AML-193 (cell line): ENCODE measurements at places on chromosomes 1 and 21.

DNA sequence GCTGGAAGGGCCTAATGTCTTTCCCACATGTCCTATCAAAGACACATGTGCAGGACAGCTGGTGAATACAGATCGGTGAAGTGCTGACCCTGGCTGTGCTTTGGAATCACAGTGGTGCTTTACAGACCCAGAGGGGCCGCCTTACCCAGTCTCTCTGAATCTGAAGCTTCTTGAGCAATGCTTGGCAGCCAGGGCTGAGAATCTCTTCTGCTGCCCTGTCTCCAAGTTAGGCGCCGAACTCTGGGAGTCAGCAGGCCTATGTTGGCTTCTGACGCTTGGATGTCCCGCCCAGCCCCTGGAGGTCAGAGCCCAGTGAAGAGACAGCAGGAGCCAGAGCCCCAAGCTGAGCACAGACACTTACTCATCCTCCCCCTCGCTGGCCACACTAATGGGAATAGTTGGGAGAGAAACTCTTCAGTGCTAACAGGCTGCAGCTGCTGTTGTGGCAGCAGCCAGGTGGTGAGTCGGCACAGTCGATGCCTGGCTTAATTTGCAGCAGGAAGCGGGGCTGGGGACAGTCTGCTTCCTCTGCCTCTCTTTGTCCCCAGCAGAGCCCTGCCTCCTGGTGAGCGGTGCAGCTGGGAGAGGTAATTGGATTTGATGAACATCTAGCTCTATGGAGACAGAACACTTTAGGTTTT is 68.1 kb downstream of the URB2 start:
- no peak for DNase-seq

DNA sequence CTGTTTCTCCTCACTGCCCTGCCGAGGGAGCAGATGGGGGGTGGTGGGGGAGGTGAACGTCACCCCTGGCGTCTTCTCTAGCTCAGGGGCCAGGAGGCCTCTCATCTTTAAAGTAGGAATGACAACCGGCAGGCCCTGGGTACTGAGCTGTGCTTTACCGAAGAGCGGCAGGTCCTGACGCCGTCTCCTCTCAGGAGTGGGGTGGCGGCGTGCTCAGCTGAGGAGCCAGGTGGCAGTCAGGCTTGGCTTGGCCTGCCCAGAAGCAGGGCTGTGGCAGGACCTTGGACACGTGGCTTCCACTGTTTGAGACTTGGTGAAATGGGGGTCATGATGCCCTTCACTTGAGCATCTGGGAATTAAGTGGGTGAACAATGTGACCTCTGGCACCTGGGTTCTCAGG is 3.1 kb downstream of the RER1 start:
- no peak for DNase-seq

- DNase-seq = no peak
Measured at GRCh38 chr1:205127646-205128045, 5.9 kb upstream of the RBBP5 start.

DNA sequence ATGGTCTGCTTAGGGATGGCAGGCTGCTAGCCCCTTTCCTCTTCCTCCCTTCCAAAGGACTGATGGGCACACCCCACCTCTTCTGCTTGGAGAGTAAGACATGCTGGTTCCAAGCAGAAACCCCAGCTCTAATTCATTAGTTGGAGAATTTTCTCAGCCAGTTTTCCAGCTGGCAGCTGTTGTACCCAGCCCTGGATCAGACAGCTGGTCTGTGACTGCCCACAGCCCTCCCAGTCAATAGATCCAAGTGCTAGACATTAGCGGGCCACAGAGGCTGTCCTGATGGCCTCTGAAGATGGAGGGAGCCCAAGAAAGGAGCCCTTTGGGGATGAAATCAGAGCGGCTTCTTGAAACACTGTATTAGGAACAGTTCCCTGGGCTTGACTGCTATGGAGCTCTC is 35.8 kb downstream of the ACOT11 start:
- no peak for DNase-seq

DNA sequence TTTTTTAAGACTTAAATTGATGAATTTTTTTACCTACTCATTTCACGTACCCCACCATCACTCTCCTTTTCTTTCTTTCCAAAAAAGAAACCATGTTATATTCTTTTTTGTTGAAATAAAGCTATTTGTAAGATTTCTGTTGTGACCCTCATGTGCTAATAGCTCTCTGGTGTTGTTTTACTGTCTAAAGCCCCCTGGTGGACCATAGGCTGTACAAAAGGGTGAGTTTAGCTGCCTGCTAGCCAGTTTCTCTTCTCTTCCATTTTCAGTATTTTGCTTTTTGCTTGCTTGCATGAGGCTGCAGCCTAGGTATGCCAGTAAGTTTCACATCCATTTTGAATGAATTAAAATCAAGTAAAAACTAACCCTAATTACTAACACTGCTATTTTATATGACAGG is 15.6 kb upstream of the VAMP3 start:
- peak; percentile 9 for DNase-seq

DNA sequence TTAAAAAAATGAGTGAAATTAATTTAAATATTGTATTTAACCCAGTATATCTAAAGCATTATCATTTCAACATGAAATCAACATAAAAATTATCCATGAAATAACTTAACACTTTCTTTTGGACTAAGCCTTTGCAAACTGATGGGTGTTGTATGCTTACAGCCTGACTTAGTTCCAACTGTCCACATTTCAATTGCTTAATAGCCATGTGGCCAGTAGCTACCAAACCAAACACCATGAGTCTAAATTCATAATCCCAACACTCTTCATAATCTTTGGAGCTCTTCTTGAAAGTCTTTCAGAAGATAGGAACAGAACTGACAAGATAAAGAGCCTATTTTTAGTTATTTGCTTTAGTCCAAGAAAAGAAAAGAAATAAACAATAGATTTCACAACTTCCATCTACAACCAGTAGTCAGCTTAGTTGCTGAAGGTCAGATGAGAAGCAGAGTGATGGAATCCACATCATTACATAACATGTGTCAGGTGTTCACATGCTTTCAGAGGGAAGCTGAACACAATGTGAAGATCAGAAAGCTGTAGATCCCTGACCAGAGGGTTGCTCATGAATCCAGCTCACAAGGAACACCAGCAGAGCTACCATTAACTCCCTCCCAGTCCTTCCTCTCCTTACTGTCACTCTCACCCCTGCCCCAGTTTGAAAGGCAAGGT is 144.0 kb upstream of the ZNF648 start:
- DNase-seq = peak; percentile 66

GRCh38 chr1:156857532-156857931 is 1.4 kb downstream of the INSRR start:
- no peak for DNase-seq

- DNase-seq = no peak
Measured at GRCh38 chr21:22250355-22250754, 1252.1 kb downstream of the NCAM2 start.
